ENCODE measurements at places on chromosomes 6 and 20. TPM values are rescaled to one million over a fixed set of nuclear protein-coding genes. Genes with fewer than 3 reads are reported as not detected.

DNA sequence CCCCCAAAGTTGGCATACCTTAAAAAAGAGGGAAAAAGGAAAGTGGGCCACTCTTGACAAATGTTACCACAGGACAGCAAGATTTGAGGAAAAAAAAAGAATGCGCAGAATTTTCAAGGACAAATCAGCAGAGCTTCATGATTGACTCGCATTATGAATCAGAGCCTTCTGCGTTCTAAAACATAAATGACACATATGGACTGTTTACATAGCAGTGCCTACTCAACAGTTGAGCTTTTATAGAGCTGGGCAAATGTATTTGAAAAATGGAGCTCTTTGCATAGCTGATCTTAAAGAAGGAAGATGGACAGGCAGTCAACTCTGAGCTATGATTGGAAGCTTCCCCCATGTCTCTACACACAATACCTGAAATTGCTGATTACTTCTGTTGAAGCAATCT, 213.2 kb upstream of the NT5E start:
- no peak for DNase-seq
- no peaks in the 10 kb centered on the region for H3K27me3 ChIP-seq
- no peaks in the 10 kb centered on the region for H3K4me1 ChIP-seq
- H3K36me3 ChIP-seq = no peaks in the 10 kb centered on the region

DNA sequence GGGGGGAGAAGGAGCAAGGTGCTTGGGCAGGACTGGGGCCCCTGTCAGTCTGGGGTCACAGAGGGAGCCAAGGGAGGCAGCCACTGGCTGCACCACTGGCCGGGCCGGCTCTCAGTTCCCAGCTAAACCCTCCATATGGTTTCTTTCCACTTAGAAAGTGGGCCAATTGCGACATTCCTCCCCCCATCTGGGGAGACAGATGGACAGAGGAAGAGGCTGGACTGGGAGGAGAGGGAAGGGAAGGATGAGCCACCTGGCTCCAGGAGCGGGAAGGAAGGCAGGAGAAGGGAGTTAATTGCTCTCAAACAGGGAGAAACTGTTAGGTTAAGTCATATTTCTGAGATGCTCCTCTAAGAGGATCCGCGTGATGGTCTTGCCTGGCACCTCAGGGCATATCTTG, 82.2 kb downstream of the GRM4 start:
- no peaks in the 10 kb centered on the region for H3K36me3 ChIP-seq
- no peaks in the 10 kb centered on the region for H3K4me1 ChIP-seq
- no peak overlapping the region for H3K4me3 ChIP-seq
- no peak for DNase-seq

GRCh38 chr20:49161428-49162152, 26.5 kb downstream of the STAU1 start:
- peaks cover 62% of the 10 kb centered on the region for H3K36me3 ChIP-seq
- no peak overlapping the region for H3K4me3 ChIP-seq
- H3K4me1 ChIP-seq = peaks cover 22% of the 10 kb centered on the region
- no peak overlapping the region for H3K27ac ChIP-seq
- no peaks in the 10 kb centered on the region for H3K27me3 ChIP-seq
- peak; percentile 55 for DNase-seq

DNA sequence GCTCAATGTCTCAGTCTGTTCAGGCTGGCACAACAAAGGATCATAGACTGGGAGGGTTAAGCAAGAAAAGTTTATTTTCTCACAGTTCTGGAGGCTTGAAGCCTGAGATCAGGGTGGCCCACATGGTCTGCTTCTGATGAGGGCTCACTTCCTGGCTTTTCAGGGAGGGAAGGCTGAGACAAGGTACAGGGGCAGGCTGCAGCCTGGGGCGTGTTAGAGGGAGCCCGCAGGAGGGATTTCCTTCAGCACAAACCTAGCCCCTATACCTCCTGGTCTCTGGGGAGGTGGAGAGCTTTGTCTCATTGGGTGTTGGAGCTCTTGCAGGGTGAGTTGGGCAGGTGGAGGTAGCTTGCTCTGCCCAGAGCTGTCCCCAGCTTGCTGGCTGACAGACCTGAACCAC, 81.1 kb upstream of the GPR6 start:
- no peaks in the 10 kb centered on the region for H3K36me3 ChIP-seq
- DNase-seq = peak; percentile 15
- H3K4me3 ChIP-seq = no peak overlapping the region
- no peak overlapping the region for H3K27ac ChIP-seq

DNA sequence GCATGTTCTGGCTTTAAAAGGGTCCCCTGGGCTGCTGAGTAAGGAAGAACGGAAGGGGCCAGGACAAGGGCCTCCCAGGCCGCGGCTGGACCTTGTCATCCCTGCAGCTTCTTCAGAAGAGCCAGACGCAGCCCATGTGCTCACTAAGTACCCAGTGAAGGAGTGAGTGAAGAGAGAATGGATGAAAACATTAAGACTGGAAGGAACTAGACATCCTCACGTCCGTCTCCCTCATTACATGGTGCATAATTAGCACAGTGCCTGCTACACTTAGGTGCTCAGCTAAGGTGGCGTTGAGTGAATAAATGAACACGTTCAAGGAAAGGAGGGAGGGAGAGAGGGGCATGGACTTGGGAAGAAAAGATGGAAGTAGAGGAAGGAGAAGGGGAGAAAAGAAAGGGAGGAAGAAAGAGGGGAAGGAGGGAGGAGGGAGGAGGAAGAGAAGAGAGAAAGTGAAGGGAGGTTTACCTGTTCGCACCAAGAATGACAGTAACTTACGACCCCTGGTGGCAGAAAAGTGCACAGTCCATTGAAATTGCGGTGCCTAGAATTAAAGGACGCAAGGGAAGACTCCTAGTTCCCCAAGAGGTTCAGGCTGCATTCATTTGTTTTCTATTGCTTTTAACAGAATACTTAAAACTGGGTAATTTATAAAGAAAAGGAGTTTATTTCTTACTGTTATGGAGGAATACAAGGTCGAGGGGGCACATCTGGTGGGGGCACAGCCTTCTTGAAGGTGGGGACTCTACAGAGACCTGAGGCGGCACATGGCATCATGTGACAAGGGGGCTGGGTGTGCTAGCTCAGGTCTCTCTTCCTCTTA, 8.0 kb downstream of the TP53RK start:
- no peaks in the 10 kb centered on the region for H3K27me3 ChIP-seq
- H3K4me3 ChIP-seq = no peak overlapping the region
- DNase-seq = peak; percentile 80
- H3K27ac ChIP-seq = no peak overlapping the region

DNA sequence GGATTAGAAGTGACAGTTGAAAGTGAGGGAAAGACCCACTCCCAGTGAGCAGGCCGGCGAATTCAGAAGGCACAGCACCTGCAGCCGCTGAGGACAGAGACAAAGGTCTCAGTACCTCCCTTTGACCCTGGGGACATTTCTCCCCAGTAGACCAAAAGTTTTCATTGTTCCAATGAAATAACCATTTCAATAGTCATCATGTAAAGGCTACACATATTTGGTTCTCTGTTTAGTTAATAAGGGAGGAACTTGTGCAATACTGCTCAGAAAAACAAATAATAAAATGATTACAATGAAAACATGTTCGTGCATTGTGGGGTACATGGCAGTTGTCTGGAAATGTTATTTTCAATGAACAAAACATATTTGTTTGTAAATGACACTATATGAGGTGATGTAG, 52.5 kb downstream of the EDN1 start:
- H3K36me3 ChIP-seq = no peaks in the 10 kb centered on the region
- no peak overlapping the region for H3K27ac ChIP-seq
- no peak overlapping the region for H3K4me3 ChIP-seq

GRCh38 chr6:78810146-78810545, 57.2 kb upstream of the IRAK1BP1 start:
- no peaks in the 10 kb centered on the region for H3K36me3 ChIP-seq
- H3K27me3 ChIP-seq = no peaks in the 10 kb centered on the region
- no peak overlapping the region for H3K4me3 ChIP-seq
- DNase-seq = peak; percentile 52

GRCh38 chr6:142827369-142827768, 117.6 kb downstream of the HIVEP2 start:
- H3K27ac ChIP-seq = peak overlapping the region; percentile 57
- H3K4me1 ChIP-seq = peaks cover 32% of the 10 kb centered on the region
- no peak overlapping the region for H3K4me3 ChIP-seq
- no peaks in the 10 kb centered on the region for H3K36me3 ChIP-seq
- peak; percentile 77 for DNase-seq

DNA sequence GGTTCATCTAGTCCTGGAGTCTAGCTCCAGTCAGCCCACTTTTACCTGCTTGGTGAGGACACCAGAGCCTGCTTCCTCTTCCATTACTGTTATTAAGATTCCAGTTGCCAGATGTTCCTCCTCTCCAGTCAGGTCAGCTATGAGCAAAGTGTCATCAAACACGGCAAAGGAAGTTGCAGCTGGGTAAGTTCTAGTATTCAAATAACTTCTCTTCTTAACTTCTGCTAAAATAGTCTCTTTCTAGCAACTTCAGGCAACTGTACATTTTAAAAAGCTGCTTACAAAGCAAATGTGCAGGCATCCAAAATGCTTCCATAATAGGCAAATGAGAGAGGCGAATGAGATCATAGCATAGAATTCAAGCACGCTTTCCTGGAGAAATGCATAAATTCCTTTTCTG, 18.4 kb upstream of the MRPS18A start:
- DNase-seq = no peak
- H3K27ac ChIP-seq = peak overlapping the region; percentile 86
- peaks cover 57% of the 10 kb centered on the region for H3K4me1 ChIP-seq
- H3K27me3 ChIP-seq = no peaks in the 10 kb centered on the region

DNA sequence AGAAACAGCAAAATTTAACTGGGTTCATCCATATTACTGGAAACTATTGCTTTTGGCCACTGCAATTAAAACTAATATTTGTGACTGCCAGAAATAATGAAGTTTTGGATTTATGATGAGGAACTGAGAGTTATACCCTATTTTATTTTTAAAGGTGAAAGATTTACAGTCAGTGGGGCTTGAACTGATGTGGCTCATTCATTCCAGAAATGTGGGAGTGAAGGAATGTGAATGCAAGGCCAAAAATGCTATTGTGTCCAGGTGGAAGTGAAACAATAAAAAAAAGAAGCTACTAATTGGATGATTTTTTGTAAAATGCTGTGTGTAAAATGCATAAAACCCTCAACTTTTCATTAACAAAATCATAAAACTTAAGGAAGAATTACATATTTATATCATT, 491.9 kb downstream of the COL12A1 start:
- no peak overlapping the region for H3K27ac ChIP-seq
- no peaks in the 10 kb centered on the region for H3K4me1 ChIP-seq
- DNase-seq = no peak

GRCh38 chr6:50831186-50831585, 12.5 kb downstream of the TFAP2B start:
- no peak for DNase-seq
- H3K27me3 ChIP-seq = peaks cover 11% of the 10 kb centered on the region
- H3K27ac ChIP-seq = no peak overlapping the region
- H3K4me3 ChIP-seq = no peak overlapping the region
- H3K4me1 ChIP-seq = peaks cover 4% of the 10 kb centered on the region

DNA sequence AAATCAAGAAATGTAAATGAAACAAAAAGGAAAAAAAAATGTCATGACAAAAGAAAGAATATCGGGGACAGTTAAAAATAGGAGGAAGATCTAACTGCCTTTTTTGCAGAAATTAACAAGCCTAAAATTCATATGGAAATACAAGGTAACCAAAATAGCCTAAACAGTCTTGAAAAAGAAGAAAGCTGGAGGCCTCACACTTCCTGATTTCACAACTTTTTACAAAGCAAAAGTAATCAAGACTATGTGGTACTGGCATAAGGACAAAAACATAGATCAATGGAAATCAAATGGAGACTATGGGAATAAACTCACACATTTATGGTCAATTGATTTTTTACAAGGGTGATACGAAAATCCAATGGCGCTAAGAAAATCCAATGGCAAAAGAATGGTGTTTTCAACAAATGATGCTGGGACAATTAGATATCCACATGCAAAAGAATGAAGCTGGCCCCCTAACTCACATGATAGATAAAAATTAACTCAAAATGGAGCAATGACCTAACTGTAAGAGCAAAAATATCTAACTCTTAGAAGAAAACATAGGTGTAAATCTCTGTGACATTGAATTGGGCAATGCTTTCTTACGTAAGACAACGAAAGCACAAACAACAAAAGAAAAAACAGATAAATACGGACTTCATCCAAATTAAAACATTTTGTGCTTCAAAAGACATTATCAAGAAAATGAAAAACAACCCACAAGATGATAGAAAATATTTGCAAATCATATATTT, 24.5 kb downstream of the MAP3K5 start:
- no peaks in the 10 kb centered on the region for H3K36me3 ChIP-seq
- H3K4me1 ChIP-seq = peaks cover 70% of the 10 kb centered on the region
- no peak for DNase-seq
- H3K27me3 ChIP-seq = no peaks in the 10 kb centered on the region
- no peak overlapping the region for H3K27ac ChIP-seq
- no peak overlapping the region for H3K4me3 ChIP-seq

GRCh38 chr20:58228484-58229197, at the start of gene ANKRD60:
Gene ANKRD60 (minus strand): TSS chr20:58228653. CDS start chr20:58228653, 0 bp downstream.
- H3K27me3 ChIP-seq = peaks cover 65% of the 10 kb centered on the region
- H3K27ac ChIP-seq = no peak within 1 kb of the TSS
- DNase-seq = no peak
- H3K36me3 ChIP-seq = no peaks in the 10 kb centered on the region

GRCh38 chr6:25963426-25964123, 973 bp downstream of the TRIM38 start:
- peaks cover 37% of the 10 kb centered on the region for H3K36me3 ChIP-seq
- H3K27me3 ChIP-seq = no peaks in the 10 kb centered on the region

DNA sequence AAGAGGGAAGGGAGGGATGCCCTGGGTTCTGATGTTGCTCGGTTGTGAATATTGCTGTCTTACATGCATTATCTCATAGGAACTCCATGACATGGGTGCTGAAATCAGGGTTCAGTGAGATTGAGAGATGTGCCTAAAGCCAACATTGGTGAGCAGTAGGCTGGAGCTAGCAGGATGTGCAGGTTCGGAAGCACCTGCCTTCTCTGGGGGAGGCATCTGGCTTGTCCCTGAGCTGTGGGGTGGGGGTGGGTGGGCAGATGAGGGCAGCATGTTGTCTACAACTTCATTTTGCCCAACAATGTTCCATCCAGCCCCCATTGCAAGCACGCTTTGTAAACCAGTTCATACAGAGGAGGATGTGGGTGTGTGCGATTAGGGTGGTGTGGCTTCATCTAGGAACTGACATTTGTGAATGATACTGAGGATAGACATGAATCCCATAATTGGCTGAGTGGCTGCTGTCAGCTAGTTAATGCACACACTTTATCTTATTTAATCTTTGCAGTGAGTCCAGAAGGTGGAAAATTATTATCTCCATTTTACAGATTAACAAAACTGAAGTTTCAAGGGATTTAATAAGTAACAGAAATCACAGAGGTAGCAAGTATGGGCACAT, 119.4 kb downstream of the SYNDIG1 start:
- no peaks in the 10 kb centered on the region for H3K4me1 ChIP-seq
- H3K27me3 ChIP-seq = no peaks in the 10 kb centered on the region
- H3K4me3 ChIP-seq = no peak overlapping the region
- H3K27ac ChIP-seq = no peak overlapping the region
- no peak for DNase-seq
- H3K36me3 ChIP-seq = no peaks in the 10 kb centered on the region

Gene DNAH8
- not detected for total RNA-seq

Gene GNRH2
- not detected for total RNA-seq

Gene ARFGEF3
- 13.4 TPM for total RNA-seq

Gene TFAP2C
- total RNA-seq = not detected

Gene COL12A1
- total RNA-seq = 20.3 TPM

Gene CD93
- 2.9 TPM for total RNA-seq

Gene TAGAP
- 1.4 TPM for total RNA-seq

Gene DDX43
- total RNA-seq = 24.9 TPM

Gene SULF2
- 106 TPM for total RNA-seq

All from stomach (tissue), 19 donors.